Activated CD8-positive, alpha-beta memory T cell treated with anti-CD3 and anti-CD28 coated beads for 4 hours (primary cell): ENCODE measurements at places on chromosomes 16 and 17.

- no peak for DNase-seq
These were observed 128.2 kb downstream of the ZNF778 start for GRCh38 chr16:89345642-89346150.

DNA sequence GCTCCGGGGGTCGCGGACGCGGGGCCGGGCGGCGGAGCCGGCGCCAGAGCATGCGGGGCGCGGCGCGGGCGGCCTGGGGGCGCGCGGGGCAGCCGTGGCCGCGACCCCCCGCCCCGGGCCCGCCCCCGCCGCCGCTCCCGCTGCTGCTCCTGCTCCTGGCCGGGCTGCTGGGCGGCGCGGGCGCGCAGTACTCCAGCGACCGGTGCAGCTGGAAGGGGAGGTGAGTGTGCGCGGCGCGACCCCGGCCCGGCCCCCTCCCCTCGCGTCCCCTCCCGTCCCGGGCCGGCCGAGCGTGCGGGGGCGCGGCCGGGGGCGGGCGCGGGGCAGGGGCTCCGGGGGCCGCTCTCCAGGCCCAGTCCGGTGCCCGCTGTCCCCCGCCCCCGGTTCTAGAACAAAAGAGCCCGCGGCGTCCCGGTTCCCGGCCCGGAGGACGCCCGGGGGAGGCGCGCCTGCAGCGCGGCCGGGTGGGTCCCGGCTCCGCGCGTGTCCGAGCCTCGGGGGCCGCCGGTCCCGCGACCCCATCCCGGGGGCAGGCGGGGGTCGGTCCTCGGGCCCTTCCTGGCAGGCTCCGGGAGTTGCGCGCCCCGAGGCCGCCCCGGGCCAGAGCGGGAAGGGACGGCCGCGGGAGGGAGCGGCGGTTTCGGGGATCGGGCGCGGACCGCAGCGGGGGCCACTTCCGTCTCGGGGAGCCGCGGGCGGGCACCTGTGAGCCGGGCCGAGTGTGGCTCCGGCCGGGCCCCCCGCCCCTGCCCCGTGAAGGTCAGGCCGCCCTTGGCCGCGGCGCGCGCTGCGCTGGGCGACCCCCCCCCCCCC, 563 bp downstream of the METRNL start:
- no peak for DNase-seq

- DNase-seq = no peak
These were observed 33.9 kb upstream of the ZKSCAN2 start for GRCh38 chr16:25291580-25291979.

- DNase-seq = no peak
These were observed 42.8 kb upstream of the GCSH start for GRCh38 chr16:81138831-81139557.

- no peak for DNase-seq
These were observed 13.4 kb downstream of the EMC6 start for GRCh38 chr17:3682033-3682432.

DNA sequence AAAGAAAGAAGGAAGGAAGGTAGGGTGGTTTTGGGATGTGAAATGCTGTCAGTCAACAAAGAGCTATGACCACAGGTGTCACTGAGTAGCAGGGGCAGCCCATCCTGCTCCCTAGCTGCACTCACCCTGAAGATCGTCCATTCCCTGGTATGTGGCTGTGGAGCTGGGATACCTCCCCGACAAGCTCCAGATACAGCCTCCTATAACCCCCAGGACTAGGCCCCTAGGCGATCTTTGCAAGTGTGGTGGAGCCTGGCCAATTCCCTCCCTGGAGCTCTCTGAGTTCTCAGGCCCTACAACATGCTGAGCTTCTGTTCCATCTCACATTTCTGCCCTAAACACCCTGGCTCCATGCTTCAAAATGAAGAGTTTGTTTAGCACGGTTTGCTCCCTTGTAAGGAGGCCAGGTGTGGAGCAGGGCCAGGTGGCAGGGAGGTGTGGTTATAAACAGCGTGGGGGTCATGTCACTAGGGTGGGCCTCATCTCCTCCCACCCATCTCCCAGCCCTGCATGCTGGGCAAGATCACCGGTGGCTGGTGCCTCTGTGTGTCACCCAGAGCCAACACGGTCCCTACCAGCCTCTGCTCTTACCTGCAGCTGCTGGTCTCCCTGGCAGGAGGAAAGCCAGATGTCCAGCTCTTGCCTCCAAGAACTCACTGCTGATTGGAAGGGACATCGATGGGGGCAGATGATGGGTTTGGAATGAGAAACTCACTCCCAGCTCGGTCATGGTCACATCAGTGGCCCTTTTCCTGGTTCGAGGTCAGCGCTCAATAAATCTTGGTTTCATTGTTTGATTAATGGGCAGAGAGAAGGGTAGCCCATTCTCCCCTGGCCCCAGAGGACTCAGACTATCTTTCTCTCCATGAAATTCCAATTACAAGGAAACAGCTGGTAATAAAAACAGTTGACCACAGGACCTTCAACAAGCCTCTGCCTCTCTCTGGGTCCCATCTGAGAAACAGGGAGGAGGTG, 511.0 kb upstream of the CDH5 start:
- no peak for DNase-seq

DNA sequence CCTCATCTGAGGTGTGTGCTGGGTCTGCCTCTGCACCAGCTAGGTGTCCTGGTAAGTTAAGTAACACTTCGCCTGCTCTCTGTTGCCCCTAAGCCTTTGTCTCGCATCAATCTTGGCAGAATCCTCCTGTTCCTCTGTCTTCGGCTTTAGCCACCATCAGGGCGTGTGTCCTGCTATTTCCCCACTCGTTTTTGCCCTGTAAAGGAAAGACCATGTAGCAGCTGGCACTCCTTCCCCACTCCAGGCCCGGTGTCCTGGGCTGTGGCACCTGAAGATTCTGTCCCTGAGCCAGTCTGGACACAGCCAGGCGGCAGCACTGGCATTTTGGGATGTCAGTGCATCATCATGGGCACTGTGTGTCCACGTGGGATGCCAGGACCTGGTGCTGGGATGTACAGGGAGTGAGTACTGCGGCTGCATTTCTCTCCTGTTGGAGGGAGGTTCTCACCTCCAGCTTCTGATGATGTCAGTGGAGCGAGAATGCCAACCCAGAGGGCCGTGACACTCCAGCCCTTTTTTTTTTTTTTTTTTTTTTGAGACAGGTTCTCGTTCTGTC, 26.2 kb upstream of the FOXK2 start:
- no peak for DNase-seq

GRCh38 chr17:65074778-65075250, 18.3 kb upstream of the GNA13 start:
- no peak for DNase-seq

- DNase-seq = no peak
These were observed 3.0 kb upstream of the SLC6A4 start for GRCh38 chr17:30238387-30239088.

DNA sequence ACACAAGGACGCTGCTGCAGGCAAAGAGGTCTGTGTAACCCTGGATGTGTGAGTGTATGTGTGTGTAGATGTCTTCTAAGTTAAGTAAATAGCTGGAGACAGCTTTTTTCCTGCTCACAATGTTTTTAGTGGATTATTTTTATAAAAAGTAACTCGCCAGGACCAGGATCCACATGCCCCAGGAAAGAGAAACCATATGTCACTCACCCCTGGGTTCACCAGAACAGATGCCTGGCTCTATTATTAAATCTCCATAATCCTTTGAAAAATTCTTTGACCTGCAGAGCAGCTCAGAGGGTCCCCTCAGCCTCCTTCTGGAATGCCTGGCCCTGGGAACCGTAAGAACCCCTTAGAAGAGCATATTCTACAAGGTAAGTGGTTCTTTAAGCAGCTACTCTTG, 18.0 kb downstream of the ABCC12 start:
- DNase-seq = no peak

GRCh38 chr16:16131659-16132058, 91.6 kb downstream of the ABCC6 start:
- DNase-seq = no peak

DNA sequence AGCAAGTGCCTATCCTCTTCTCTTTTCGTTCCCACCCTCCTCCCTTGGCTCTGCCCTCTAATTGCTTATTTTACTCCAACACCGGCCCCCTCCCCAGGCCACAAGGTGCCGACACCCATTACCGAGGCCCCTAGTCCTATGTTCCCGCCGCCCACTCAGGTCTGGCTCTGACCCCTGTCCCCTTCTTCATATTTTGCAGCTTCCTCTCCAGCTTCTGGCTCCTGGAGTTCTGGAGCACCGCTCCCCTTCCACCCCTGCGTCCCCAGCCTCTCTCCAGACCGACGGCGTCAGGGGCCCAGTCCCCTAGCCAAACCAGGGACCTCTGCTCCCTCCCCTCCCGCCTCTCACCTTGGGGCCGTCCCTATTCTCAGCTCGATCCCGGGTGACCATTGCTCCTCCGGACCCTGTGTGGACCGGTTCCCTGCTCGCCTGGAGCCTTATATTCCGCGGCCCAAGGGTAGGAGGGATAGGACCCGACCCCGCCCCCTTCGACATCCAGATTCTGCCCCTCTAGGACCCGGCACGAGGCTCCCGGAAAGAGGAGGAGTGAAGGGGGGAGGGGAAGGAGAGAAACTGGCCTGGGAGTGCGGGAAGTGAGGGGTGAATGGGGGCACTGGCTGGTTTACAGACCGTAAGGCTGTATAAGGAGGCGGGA, at the start of gene HES7:
HES7 (minus strand) TSS at position 412 of the 655 bp plus-strand sequence; CDS start at position 390, 22 bp downstream.
- DNase-seq = no peak

- DNase-seq = peak; percentile 24
These were observed 8.5 kb downstream of the CHTF8 start for GRCh38 chr16:69123910-69124309.

GRCh38 chr17:21345236-21345635, 30.9 kb upstream of the KCNJ12 start:
- no peak for DNase-seq

DNA sequence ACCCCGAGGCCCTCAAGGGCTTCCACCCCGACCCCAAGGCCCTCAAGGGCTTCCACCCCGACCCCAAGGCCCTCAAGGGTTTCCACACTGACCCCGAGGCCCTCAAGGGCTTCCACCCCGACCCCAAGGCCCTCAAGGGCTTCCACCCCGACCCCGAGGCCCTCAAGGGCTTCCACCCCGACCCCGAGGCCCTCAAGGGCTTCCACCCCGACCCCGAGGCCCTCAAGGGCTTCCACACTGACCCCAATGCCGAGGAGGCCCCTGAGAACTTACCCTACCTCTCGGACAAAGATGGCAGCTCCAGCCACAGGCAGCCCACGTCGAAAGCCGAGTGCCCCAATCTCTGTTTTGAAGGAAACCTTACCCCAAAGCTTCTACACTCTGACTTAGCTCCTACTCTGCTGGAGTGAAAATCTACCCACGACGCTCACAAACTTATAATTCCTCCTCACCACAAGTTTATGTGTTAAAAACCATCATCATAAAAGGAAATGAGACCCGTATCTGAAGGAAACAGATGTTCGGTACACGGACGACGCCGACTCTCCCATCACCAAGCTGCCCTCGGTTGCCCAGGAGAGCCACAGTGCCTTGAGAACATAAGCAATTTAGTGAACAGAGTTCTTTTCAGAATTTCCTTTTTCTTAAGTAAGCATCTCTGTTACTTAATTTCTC, 61.2 kb upstream of the RPH3AL start:
- no peak for DNase-seq

- DNase-seq = no peak
These were observed 1.4 kb downstream of the LDHD start for GRCh38 chr16:75114946-75115825.

DNA sequence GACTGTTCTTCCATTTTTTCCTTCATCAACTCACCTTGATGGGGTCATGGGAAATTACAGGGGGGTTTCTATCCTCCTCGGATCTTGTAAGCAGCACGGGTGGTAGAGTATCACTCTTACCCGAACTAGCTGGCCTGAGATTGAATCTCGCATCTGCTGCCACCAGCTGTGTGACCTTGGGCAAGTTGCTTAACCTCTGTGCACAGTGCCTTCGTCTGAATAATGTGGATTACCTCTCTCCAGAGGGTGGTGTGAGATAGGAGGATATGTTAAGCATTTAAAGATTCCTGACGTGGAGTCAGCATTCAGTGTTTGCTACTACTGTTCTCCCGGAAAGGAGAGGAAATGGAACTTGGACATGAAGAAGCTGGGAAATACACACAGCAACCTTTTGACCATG, 24.4 kb downstream of the LASP1 start:
- no peak for DNase-seq

- no peak for DNase-seq
These were observed 16.2 kb upstream of the RMI2 start for GRCh38 chr16:11329071-11329491.
